ENCODE measurements at places on chromosomes 1 and 21.

GRCh38 chr21:29092102-29092959 lies 18.9 kb upstream of the CCT8 start:
- DNase-seq: no peak

- no peak for DNase-seq
Observed at GRCh38 chr1:219773110-219773509, 155.2 kb downstream of the SLC30A10 start.

- DNase-seq: no peak
Observed at GRCh38 chr1:220876511-220877376, 2.5 kb upstream of the HLX start.

- DNase-seq: no peak
Observed at GRCh38 chr1:8955406-8955805, 9.7 kb downstream of the CA6 start.

- DNase-seq: no peak
Observed at GRCh38 chr1:61536174-61537108, 188.5 kb downstream of the TM2D1 start.

GRCh38 chr1:231919886-231920285 lies 293.3 kb downstream of the DISC1 start:
- no peak for DNase-seq

DNA sequence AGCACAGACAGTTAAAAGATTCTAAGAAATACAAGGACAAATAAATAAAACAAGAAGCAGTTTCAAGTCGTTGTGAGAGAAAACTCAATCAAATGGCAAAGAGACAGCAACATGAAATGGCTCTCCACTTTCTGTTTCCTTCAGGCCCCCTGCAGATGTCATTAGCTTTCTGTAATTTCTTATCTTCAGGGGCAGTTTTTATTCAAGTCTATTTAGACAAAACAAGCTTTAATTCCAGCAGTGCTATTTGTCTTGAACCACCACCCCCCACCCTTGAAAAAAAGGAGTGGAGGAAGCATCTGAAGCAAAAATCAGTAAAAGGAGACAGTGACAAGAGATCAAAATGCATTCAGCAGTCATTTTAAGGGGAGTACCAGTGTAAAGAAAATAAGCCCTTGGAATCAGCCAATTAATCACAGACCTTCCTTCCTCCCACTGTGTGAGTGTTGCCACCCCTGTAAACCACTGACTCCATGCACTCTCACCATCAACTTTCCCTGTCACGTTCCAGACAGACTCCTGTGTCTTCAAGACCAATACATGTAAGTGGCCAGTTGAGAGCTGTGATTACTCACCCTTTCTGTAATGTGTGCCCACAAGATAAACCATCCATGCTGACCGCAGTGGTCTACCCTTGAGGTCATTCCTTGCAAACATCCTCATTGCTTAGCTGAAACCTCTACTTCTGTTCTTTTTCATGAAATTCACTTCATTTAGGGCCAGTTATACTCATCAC lies 136.1 kb upstream of the HOOK1 start:
- DNase-seq: no peak

DNA sequence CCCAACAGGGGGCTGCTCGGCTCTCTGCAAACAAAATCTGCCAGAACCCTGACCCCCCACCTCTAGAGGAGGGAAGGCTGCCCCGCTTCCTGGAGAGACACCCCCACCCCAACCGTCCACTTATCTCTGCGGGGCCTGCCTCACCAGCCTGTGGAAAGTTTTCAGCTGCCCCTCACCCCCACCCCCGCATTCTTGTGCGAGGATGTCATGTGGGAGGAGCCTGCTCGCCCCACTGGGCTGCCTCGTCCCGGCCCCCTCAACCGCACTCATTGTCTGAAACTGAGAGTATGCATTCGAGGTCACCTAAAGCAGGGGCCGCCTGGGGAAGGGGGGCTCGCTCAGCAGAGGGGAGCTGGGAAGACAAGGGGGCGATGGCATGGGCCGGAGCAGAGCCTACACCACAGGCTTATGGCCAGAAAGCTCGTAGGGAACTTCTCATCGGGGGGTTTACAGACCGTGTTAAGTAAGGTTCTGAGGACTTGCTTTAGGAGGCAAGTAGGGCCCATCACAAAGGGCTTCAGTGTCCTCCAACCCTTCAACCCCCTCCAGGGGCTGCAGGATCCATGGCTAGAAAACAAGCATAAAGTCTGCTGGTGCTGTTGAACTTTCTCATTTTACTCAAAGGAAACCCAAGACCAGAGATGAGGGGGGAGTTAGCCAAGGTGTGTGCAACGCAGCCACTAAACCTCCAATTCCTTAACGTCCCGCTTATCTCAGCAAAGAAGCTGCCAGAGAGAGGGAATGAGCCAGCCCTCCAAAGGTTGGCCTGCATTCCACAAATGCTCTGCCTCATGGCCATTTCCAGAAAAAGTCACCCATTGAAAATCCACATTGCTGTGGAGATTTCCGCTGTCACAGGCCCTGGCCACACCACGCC lies 9.4 kb downstream of the EPHA2 start:
- DNase-seq: peak; percentile 85

DNA sequence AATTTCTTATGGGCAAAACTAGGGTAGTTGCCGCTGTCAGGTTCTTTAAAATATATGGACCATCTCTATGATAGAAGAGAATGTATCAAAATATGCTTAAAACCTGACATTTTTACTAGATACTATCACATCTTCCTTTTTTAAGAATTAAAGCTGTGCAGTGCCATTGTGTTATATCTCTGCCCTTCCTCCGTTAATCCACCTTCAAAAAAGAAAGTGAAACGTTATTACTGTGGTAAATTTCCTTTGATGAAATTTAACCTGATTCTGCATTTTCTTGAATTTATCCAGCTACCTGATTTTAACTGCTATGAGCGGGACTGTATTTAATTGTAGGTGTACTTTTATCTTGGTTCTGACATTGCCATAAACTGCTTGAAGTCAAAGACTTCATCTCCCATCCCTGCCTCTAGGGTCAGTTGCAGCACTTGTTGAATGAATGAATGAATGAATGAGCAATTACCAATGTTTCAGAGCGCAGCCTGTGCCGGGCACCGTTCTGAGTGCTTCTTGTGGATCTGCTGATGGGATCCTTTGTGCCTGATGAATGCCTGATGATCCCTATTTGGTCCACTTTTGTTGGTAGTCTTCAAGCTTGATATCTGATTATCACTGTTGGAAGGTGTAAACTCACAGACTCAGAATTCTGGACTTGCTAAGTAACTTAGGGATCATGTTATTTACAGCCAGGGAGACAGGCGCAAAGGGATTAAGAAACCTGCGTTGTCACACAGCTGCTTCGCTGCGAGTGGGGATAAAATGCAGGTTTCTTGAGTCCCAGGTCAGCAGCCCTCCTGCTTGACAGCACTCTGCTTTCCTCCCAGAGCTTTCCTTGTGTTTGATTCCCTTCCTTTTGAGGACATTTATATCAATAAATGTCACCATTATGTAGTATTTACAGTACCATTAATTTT lies 30.1 kb downstream of the SMYD2 start:
- DNase-seq: no peak

DNA sequence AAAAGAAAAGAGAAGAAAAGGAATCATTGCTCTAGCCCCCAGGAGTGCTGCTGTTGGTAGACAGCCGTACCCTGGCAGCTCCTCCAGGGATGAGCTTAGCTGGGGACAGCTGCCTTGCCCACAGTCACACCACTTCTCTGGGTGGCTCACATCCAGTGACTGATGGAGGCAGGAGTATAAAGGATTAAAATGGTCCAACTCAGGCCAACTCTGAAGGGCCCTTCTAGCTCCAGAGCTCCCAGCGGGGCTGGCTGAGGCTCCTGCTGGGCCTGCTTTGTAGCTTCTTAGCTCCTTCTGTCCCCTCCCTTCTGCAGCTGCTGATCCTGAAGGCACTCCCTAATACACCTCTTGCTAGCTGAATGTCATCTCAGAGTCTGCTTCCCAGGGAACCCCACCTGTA lies 4.4 kb downstream of the CITED4 start:
- peak; percentile 25 for DNase-seq

- DNase-seq: no peak
Observed at GRCh38 chr1:184867866-184868689, 106.2 kb downstream of the NIBAN1 start.

GRCh38 chr1:160373696-160374095 lies 6.8 kb downstream of the NHLH1 start:
- no peak for DNase-seq

- peak; percentile 49 for DNase-seq
Observed at GRCh38 chr1:37434292-37435225, 39.8 kb upstream of the ZC3H12A start.

- DNase-seq: no peak
Observed at GRCh38 chr1:198287916-198288315, 131.1 kb downstream of the NEK7 start.

GRCh38 chr1:247294282-247294681 lies 37.4 kb downstream of the ZNF496 start:
- no peak for DNase-seq

- no peak for DNase-seq
Observed at GRCh38 chr21:17786851-17787181, 32.3 kb downstream of the C21orf91 start.

- no peak for DNase-seq
Observed at GRCh38 chr1:67335411-67335810, 27.7 kb downstream of the IL12RB2 start.

- no peak for DNase-seq
Observed at GRCh38 chr1:224266105-224266914, 63.7 kb downstream of the NVL start.

DNA sequence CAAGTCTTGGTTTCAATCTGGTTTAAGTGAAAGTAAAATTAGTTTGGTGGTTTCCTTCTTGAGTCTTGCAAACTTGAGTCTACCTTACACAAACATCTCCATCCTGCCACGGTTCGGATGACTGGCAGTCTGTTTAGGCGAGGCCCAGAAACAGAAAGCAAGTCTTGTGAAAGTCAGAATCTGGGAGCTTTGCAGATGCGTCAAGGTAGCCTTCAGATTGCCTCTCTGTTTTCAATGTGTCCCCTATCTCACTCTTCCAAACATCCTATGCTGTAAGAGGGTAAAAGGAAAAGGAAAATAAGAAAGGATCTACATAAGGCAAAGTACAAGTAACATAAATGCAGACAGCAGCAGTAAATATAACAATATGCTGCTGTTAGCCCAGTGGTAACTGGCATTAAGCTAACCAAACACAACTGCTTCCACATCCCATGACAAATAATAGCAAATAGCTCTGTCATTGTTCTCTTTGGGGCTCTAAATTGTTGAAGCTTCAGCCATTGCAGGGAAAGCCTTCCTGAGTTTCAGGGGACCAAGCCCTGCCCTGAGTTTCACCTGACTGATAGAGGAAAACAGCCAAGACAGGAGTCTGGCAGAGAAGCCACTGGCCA lies 26.2 kb upstream of the C1orf105 start:
- no peak for DNase-seq

GRCh38 chr21:42983869-42984268 lies 9.5 kb downstream of the PKNOX1 start:
- no peak for DNase-seq

DNA sequence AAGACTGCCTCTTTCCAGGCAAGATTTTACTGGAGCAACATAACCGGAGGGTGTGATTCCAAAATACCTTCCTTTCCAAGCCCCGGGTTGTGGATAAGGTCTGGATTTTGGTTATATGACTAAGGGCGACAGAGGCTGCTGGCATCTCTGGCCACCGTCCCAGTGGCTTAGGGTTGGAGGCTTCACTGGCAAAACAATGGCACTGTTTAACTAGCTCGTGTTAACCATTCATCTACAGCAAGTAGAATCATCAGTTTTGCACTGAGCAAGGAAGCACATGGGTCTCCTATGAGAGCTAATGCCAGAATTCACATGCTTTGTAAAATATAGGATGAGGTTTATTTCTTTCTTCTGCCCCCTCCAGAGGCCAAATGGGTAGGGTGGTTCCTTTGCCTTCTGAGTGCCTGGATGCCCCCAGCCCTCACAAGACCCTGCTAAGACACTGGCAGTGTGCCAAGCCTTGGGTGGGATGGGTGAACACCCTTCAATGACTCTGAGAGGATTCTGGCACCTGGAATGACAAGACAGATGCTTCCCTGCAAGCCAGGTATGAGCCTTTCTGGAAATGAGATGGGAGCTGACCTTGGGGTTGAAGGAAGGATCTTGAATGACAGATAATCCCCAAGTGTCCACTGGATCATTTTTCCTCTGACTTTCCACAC lies 36.8 kb downstream of the DHCR24 start:
- no peak for DNase-seq

- DNase-seq: no peak
Observed at GRCh38 chr1:182460550-182460951, 10.6 kb downstream of the RGSL1 start.

DNA sequence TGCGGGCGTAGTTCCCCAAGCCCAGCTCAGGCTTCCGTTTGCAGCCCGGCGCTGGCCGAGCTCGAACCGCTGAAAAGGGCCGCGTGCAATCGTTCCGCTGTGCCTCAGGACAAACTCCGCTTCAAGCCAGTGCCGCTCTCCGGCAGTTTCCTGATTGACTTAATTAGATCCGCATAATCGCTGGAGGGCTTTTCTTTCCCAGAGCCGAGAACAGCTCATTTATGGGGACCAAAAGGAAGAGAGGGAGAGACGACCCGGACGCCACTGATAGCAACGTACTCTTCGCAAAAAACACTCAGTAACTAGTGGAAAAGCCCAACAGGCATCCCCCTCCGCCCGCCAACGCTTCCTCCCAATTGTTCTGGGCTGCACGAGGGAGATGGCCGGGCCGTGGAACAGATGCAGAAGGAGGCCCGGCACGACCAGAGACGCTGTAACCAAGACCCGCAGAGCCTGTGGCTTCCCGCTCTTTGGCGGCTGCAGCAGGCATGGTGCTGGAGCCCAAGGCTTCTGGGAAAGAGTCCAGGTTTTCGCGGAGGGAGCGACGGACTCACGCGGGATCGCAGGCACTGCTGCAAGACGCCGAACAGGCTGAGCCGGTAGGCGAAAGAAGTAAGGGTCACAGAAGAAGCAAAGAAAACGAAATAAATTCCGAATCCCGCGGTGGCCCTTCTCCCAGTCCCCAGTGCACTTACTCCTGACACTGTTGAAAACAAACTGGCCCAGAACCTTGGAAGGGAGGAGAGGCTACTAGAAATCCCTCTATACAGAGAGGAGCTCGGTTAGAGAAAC lies 3.6 kb upstream of the FOXD2 start:
- DNase-seq: peak; percentile 65

GRCh38 chr1:86375688-86376087 lies 20.4 kb downstream of the ODF2L start:
- DNase-seq: no peak

DNA sequence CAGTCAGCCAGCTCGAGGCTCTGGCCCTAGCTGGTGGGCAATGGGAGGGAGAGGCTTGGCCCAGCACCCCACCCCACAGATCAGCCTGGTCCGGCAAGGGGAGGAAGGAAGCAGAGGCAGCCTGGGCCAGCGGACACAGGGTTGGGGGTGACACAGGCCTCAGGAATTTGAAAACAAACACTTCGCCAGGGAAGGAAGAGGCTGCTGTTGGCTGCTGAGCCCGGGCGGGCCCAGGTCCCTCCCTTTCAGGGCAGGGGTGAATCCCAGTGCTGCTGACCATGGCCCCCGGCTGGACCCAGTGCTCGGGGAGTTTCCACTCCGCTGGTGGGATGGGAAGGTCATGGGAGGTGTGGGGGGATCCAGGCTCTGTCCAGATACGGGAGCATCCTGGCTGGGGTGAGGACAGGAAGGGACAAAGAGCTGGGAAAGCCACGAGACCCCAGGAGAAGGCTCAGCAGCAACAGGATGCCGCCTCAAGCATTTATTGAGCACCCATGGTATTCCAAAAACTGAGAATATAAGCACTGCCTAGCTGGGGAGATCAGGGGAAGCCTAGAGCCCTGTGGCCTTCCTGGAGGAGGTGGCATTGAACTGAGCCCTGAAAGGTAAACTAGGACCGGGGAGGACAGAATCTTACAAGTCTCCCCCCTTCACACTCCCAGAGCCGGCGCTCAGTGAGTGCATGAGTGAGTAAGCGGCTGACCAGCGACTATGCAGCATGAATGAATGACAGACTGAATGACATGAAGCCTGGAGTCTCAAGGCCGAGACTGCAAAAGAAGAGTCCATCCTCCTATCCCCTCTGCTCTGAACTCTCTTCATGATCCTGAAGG lies 26.2 kb upstream of the EPHA2 start:
- DNase-seq: peak; percentile 86
